ENCODE measurements at places on chromosomes 4 and X.

DNA sequence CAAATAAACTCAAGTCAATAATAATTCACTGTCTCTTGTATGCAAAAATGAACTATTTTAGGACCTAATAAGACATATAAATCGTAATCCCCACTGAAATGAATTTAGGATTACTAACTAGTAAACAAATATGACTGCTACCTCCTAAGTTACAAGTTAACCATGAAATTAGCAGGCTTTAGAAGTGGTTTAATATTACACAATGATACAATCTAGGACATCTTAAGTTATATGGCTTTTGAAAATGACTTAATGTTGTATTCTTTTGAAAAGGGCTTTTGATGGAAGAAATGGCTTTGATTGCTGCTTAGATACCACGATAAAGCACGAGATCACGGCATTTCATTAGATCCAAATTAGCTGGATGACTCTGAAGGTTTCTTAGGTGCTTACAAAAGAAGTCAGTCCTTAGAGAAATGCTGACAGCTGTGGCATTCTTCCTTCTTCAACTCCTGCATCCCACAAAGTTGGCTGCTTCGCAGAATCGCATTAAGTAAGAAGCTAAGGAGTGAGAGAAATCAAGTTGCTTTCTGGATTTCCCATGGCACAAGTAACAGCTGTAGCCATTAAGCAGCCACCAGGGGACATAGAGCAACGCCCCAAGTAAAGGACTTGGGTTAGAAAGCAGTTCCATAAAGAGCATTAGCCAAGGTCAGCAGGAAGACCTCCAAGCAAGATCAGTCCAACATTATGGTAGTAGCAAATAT, 6.9 kb downstream of the SLC10A7 start:
- DNase-seq = no peak

DNA sequence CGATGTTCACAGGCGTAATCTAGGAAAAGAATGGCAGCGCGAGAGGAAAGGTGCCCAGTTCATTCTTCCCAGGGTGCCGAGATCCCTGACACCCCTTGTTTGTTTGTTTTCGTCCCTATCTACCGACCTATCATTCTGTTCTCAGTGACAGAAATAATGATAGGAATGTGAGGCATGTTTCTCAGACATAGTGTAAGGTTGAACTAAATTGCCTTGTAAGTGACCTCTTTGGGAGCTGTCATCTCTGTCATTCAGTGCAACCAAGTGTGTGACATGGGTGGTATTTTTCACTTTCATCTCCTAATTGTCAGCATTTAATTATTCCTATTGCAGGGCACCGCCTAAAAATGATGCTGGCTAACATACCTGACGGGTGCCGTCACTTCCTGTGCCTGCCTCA, 24.4 kb downstream of the CLDN22 start:
- DNase-seq = no peak

DNA sequence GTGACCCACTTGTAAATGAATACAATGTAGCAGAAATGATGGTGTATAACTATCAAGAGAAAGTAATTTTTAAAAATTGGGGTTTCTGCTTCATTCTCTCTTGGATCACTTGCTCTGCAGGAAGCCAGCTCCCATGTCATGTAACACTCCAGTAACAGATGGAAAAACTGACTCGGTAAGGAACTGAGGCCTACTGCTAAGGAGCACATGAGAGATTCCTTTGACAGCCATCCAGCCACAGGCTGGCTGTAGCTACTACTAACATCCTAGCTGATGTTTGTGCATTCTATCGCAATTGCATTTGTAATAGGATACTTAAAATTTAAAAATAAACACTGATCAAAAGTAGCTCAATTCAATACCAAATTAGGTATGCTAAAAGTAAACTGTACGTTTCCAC, 102.3 kb upstream of the MAB21L2 start:
- DNase-seq = no peak

DNA sequence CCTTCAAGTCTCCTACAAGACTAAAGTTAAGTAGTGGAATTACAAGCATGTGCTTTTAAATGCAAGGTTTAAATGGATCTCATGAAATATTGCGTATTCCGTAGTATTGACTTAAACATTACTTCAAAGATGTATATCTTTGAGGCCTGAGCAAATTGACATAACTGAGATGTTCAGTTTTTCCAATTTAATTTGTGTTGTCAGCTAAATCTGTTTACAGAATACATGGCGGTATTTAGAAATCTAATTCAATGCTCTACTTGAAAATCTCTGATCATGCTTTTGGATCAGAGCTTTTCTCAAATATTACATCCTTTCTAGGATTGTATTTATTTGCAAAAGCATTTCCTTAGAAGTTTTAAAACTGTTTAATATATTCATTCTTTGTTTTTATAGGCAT, 47.5 kb upstream of the PDE5A start:
- DNase-seq = no peak

DNA sequence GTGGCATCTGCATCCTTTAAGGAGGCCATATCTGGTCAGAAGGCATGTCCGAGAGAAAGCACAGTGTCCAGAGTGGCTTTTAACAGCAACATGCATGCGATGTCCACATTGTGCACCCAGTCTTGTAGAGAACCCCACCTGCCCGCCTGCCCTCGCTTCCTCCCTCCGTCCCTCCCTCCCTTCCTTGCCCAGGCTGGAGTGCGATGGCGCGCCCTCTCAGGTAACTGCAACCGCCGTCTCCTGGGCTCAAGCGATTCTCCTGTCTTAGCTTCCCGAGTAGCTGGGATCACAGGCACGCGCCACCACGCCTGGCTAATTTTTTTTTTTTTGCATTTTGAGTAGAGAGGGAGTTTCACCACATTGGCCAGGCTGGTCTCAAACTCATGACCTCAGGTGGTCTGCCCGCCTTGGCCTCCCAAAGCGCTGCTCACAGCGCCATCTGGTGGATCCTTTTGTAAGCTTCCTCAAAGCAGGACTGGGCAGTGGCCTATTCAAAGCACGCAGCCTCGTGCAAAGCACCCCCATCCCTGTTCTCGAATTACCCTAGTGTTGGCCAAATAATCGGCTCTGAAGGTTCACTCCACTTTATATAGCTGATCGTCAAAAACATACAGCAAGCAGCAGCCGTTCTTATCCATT, 15.0 kb downstream of the BRCC3 start:
- no peak for DNase-seq

DNA sequence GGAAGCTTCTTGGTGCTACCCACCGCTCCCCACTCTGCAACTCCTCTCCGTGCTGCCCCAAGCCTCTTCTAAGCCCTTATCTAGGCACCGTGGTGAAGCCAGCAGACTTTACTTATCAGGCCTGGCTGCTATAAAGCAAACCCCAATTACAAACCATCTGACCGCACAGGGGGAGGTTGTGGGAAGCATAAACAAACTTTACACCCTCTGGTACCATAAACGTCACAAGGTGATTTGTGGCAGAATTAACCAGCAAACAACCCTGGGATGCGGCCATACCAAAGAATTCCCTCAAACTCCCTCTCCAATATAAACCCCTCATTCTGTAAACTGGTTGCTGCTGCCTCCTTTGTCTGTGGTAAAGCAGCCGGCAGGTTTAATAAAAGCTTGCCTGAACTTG, 55.2 kb downstream of the MAGEC2 start:
- no peak for DNase-seq

GRCh38 chrX:15737190-15737958, 696 bp upstream of the CA5B start:
- no peak for DNase-seq

- DNase-seq = no peak
These were observed 127.8 kb upstream of the ARX start for GRCh38 chrX:25143596-25143995.

GRCh38 chrX:15985937-15986336, 131.3 kb upstream of the AP1S2 start:
- no peak for DNase-seq

- no peak for DNase-seq
These were observed 1.5 kb downstream of the PITX2 start for GRCh38 chr4:110621328-110621812.

DNA sequence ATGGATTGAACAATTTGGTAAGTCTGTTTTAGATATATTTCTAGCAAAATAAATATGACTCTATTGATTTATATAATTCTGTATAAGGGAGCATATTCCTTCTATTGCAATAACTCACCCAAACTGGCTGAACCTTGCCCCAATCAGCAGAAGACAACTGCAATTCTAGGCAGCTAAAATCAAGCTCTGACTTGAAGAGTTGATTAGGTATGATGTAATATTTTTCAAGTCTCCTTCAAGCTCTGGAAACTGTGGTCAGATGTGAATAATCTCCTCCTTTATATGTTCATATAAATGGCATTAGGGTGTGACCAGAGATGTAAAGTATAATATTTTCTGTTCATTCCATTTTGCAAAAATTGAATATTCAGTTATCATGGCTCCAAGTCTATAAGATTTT, 8.2 kb downstream of the RASSF6 start:
- no peak for DNase-seq

DNA sequence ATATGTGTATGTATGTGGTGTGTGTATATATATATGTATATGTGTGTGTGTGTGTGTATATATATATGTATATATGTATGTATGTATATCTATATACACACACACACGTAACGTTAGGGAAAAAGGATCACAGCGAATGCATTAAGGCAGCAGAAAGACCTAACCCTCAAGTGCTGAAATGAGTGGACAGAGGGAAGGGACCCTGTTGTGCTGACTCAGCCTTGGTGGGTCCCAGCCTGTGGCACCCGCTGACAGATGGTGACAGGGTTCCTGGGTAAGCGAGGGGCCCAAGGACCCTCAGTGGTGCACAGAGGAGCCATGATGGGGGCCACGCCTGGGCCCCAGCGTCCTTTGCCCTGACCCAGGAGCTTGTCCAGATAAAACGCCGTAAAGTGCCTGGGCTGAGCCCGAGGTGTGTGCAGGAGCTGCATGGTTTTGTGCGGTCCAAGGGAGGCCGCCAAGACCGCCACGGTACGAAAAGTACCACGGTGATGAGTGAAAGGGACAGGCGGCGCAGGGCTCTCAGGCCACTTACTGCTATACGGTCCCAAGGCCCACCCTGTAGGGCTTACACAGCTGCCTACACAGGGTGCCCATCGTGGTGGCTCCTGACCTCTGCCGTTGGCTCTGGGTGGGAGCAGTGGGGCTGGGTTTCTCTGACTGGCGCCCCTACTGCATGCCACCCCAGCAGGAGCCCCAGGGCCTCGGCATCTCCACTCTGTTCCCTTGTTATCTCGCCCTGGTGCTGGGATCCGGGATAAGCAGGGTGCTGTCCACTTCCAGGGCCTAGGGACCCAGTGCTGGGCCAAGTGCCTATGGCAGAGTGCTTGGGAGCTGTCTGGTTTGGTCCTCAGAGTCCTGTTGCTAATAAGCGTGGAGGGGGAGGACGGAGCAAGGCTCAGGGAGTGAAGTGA, 10.0 kb downstream of the SH3BP2 start:
- DNase-seq = no peak

- no peak for DNase-seq
These were observed 643 bp downstream of the SRP72 start for GRCh38 chr4:56468097-56468422.

DNA sequence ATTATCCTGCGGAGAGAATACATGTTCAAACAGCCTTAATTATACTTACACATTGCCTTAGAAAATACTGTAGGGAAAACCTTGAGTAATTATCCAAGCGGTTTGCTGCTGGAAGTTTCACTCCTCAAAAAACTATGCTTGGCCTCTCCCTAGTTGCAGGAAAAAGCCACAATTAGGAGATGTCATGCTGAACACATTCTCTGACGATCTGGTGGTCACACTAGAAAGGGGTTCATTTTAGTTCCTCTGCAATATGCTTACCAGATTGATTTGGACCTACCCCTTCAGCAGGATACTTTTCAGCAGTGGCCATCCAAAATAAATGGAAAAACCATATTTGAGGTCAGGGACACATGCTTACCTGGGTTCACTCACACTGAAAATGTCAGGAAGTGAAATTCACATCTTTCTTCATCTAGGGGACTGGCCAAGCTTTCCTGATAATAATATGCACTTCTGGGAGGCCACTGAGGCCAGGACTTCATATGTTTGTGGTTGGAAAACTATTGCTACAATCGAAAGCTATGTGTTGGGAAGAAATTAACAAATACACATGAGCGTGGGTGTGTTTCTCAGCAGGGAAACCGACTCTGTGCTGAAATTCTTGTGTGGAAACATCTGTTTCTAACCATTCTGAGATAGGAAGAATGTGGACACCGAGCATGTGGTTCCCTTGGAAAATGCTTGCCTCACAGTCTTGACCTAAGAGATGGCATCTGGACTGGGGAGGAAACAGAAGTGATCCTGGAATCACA, 68.8 kb downstream of the ATXN3L start:
- DNase-seq = no peak

- no peak for DNase-seq
These were observed 577.7 kb upstream of the GALNTL6 start for GRCh38 chr4:171235521-171235920.

DNA sequence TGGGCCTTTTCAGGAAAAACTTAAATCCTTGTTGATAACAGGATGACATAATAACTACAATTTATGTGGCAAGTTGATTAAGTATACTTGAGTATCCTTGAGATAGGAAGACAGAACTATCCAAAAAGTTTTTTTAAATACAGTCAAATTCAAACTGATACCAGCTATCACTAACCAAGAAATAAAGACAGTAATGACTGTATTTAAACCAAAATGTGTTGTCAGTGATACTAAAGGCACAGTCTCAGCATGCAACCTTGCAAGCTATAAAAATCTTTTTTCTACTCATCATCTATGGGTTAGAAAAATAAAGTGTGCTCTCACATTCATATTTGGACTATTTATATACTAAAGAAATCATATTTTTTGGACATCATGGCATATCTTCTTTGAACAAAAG, 64.7 kb downstream of the PAPSS1 start:
- no peak for DNase-seq

GRCh38 chr4:139312552-139313332, 10.5 kb upstream of the NDUFC1 start:
- DNase-seq = no peak
